Right atrium auricular region (tissue), 2 donors: ENCODE measurements at places on chromosomes 11 and 22. TPM values are rescaled to one million over a fixed set of nuclear protein-coding genes. Genes with fewer than 3 reads are reported as not detected.

- H3K36me3 ChIP-seq, result no peaks in the 10 kb centered on the region
- H3K4me1 ChIP-seq, result no peaks in the 10 kb centered on the region
- no peaks in the 10 kb centered on the region for H3K27me3 ChIP-seq
- DNase-seq, result peak; percentile 76
- peak overlapping the region; percentile 58 for H3K27ac ChIP-seq
- H3K4me3 ChIP-seq, result no peak overlapping the region
Measured at GRCh38 chr11:48172818-48173609, 43.6 kb upstream of the OR4B1 start.

GRCh38 chr11:2305140-2305778, 3.4 kb downstream of the TSPAN32 start:
- peak; percentile 92 for DNase-seq
- no peaks in the 10 kb centered on the region for H3K27me3 ChIP-seq
- H3K4me3 ChIP-seq, result peak overlapping the region; percentile 24
- H3K27ac ChIP-seq, result peak overlapping the region; percentile 83

DNA sequence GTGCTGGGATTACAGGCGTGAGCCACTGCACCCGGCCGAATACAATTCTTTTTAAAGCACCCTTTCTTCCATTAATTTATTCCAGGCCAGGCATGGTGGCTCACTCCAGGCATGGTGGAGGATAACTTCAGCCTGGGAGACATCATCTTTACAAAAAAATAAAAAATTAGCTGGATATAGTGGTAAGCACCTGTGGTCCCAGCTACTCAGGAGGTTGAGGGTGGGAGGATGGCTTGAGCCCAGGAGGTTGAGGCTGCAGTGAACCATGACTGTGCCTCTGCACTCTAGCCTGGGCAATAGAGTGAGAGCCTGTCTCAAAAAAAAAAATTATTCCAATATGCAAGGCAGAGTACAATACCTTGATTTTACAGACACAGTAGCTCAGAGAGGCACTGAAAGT, 11.4 kb downstream of the TAGLN start:
- DNase-seq, result no peak
- no peaks in the 10 kb centered on the region for H3K27me3 ChIP-seq
- H3K4me3 ChIP-seq, result no peak overlapping the region

DNA sequence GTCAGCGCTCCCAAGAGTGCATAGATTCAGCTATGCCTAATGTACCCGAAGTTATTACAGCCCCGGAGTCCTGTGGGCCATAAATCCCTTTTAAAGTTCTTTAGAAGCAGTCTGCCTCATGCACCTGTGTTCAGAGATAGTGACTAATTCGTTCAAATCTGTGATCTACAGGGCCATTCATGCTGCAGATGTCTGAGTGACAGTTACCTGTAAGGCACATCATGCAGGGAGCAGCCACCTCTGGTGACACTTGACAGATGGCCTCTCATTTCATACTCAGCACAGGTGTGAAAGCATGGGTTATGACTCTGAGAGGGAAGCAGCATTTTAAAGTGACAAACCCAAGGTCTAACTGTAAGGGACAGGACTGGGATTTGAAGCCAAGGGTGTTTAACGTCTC, 2.4 kb upstream of the E2F8 start:
- no peaks in the 10 kb centered on the region for H3K4me1 ChIP-seq
- no peak for DNase-seq
- peaks cover 16% of the 10 kb centered on the region for H3K27me3 ChIP-seq
- H3K4me3 ChIP-seq, result no peak overlapping the region
- H3K27ac ChIP-seq, result no peak overlapping the region

- no peaks in the 10 kb centered on the region for H3K4me1 ChIP-seq
- H3K27me3 ChIP-seq, result no peaks in the 10 kb centered on the region
- no peak overlapping the region for H3K27ac ChIP-seq
- no peak for DNase-seq
Measured at GRCh38 chr11:127574478-127574877, 573.9 kb upstream of the KIRREL3 start.

DNA sequence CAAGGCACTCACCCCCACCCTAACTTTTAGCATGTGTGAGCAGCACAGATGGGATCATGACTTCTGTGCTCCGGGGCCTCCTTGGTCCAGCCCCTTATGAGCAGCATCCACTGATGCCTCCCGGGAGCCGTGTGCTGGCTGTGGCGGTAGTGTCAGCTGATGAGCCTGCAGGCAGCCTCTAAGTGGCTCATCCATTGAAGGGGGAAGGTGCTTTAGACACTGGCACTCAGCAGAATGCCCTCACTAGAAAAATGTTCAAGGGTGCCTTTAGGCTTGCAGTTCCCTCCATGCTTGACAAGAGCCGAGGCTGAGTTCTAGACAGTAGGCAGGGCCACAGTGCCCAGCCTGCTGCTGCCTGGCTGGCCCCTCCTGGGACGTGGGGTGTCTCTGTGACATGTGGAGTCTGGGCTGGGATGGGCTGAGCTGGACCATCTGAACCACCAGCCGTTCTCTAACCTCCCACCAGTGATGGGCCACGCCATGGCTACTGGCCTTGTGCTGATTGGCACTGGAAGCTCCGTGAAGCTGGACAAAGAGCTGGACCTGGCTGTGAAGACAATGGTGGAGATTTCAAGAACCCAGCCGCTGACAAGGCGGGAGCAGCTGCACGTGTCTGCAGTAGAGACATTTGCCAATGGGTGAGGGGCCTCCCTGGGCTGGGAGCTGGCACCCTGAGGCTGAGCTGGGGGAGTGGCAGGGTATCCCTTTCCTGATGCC, 5.8 kb downstream of the TTC38 start:
- no peak overlapping the region for H3K4me3 ChIP-seq
- H3K27ac ChIP-seq, result peak overlapping the region; percentile 59
- no peaks in the 10 kb centered on the region for H3K27me3 ChIP-seq
- peaks cover 64% of the 10 kb centered on the region for H3K36me3 ChIP-seq
- no peak for DNase-seq

- H3K4me1 ChIP-seq, result peaks cover 9% of the 10 kb centered on the region
- H3K4me3 ChIP-seq, result no peak overlapping the region
- H3K36me3 ChIP-seq, result no peaks in the 10 kb centered on the region
- H3K27ac ChIP-seq, result no peak overlapping the region
Measured at GRCh38 chr22:46849951-46850350, 87.5 kb downstream of the TBC1D22A start.

GRCh38 chr11:116701297-116701801, 71.4 kb downstream of the BUD13 start:
- no peaks in the 10 kb centered on the region for H3K36me3 ChIP-seq
- no peak overlapping the region for H3K4me3 ChIP-seq
- H3K27ac ChIP-seq, result no peak overlapping the region

DNA sequence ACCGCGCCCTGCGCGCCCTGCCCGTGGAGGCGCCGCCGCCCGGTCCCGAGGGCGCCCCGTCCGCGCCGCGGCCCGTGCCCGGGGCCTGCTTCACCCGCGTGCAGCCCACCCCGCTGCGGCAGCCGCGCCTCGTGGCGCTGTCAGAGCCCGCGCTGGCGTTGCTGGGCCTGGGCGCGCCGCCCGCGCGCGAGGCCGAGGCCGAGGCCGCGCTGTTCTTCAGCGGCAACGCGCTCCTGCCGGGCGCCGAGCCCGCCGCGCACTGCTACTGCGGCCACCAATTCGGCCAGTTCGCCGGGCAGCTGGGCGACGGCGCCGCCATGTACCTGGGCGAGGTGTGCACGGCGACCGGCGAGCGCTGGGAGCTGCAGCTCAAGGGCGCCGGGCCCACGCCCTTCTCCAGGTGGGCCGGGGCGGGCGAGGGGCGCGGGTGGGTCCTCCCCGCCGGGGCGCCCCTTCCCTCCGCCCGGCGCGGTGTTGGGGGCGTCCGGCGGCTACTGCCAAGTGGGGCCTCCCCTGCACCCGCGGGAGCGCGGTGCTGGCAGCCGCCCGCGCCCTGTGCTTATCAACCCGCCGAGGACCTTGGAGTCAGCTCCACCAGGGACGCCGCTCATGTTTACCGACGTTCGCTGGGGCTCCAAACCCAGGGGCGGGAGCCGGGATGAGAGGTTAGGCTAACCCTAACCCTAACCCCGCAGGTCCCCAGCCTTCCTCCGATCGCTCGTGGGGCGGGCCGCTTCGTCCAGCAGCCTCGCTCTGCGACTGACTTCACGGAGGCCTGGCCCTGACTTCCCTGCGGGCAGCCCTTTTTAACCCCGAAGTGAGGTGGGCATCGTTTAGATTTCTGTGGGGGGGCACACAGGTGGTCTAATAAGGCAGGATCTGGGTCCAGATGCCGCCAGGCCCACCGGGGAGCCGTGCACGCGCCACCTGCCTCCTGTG, 649 bp downstream of the SELENOO start:
- no peak for DNase-seq
- H3K27me3 ChIP-seq, result no peaks in the 10 kb centered on the region
- peaks cover 28% of the 10 kb centered on the region for H3K4me1 ChIP-seq
- peaks cover 17% of the 10 kb centered on the region for H3K36me3 ChIP-seq
- peak overlapping the region; percentile 92 for H3K4me3 ChIP-seq

DNA sequence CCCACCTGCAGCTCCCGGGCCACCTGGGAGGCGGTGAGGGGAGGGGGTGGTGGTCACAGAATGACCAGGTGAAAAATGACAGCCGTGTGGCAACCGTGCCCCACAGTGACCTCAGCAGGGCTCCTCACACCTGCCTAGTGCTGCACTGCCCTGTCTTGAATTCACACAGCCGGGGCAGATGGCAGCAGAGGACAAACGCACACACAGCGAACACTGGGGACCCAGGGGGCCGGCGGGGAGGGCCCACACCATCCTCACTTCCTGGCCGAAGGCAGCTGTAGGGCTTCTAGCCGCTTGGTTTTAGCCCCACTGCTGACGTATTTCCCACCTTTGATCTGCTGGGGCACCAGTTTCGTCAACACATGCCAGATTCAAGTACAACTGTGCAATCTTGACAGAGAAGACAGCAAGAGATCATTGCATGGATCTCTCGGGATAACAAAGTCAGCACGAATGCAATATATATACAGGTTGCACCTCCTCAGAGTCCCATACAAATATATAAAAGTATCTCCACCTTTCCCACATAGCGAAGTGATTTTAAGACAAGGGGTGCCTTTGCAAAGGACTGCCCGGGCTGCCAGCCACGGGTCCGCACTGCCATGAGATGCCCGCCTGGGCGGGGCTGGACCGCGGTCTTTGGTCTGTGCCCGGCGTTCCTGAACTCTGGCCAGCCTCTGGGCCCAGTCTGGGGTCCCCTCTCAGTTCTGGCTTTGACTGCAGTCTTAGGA, 26.9 kb downstream of the TRMU start:
- no peak overlapping the region for H3K4me3 ChIP-seq
- no peak for DNase-seq
- no peak overlapping the region for H3K27ac ChIP-seq

DNA sequence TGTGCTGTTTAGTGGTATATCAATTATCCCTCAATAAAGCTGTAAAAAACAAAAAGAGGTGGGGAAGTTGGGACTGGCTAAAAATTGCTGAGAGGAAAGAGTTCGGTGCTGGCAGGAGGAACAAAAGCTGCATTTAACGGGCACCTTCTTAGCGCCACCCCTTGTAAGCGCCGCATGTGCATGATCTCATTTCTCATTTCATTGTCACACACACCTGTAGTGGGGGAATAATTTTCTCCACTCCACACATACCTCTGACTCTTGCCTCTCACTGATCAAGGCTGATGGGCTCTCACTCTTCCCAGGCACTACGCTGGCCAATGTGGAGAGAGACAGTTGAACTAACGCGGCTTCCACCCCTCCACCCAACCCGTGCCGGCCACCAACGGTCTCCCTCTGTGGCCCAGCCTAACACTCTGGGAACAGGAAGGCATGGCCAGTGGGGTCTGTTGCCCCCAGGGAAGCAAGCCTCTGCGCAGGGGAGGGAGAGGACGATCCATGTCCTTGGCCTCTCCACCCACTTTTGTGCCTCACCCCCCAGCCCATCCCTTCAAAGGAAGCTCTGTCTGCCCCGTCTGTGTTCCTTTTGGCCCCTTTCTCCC, 186.7 kb upstream of the SYT13 start:
- H3K36me3 ChIP-seq, result no peaks in the 10 kb centered on the region
- no peak overlapping the region for H3K4me3 ChIP-seq
- no peak overlapping the region for H3K27ac ChIP-seq
- H3K27me3 ChIP-seq, result no peaks in the 10 kb centered on the region
- no peaks in the 10 kb centered on the region for H3K4me1 ChIP-seq
- no peak for DNase-seq

DNA sequence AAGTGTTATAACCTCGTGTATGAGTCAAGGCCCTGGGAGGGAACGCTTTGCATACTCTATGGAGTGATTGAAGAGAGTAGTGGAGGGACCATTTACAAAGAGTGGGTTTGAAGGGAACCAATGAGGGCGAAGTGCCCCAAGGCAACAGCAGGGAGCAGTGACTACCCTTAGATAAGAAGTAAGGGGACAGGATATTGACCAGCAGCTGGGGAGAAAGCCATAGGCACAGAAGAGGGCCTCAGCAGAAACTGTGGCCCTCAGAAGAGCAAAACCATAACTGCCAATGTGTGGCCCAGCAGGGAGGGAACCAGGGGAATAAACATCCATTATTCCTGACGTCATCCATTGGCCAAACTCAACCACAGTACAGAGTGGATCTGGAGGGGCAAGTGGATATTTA, 24.7 kb downstream of the PARVA start:
- no peak overlapping the region for H3K4me3 ChIP-seq
- H3K4me1 ChIP-seq, result no peaks in the 10 kb centered on the region
- no peaks in the 10 kb centered on the region for H3K27me3 ChIP-seq
- no peaks in the 10 kb centered on the region for H3K36me3 ChIP-seq

- no peaks in the 10 kb centered on the region for H3K36me3 ChIP-seq
- no peak overlapping the region for H3K4me3 ChIP-seq
- H3K4me1 ChIP-seq, result no peaks in the 10 kb centered on the region
Measured at GRCh38 chr22:32331918-32332725, 25.5 kb upstream of the RFPL3 start.

DNA sequence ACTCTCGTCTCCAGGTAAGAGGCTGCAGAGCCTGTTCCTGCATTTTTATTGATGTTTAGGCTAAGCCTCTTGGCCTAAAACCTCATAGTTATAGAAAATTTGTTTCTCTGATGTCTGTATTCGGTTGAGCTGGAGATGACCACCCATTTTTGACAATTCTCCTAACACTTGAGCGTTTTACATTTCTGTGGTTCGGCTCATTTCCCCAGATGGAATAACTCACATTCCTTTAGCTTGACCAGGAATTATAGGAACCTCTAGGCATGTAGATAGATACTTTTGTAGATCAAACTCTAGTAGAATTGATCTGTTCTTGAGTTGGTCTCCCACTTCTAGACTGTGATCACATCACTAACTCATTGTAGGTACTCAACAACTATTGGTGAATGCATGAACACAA, 172.6 kb upstream of the CADM1 start:
- no peak overlapping the region for H3K27ac ChIP-seq
- no peaks in the 10 kb centered on the region for H3K4me1 ChIP-seq
- DNase-seq, result no peak
- no peak overlapping the region for H3K4me3 ChIP-seq
- H3K27me3 ChIP-seq, result no peaks in the 10 kb centered on the region

GRCh38 chr11:34341931-34342533, 15.8 kb downstream of the ABTB2 start:
- no peak for DNase-seq
- H3K27ac ChIP-seq, result no peak overlapping the region
- no peak overlapping the region for H3K4me3 ChIP-seq
- peaks cover 47% of the 10 kb centered on the region for H3K4me1 ChIP-seq
- H3K27me3 ChIP-seq, result no peaks in the 10 kb centered on the region

The NAALADL1 gene
- total RNA-seq, result 6.0 TPM

The NUDT22 gene
- total RNA-seq, result 73.3 TPM

The LDHAL6A gene
- total RNA-seq, result not detected

The MRGPRE gene
- total RNA-seq, result not detected

The ANO5 gene
- total RNA-seq, result 94.3 TPM

The XKR3 gene
- total RNA-seq, result not detected

The SLC22A8 gene
- not detected for total RNA-seq
